Common myeloid progenitor, CD34-positive (primary cell): ENCODE measurements at places on chromosomes 5 and 9.

- no peak for DNase-seq
Observed at GRCh38 chr5:175129619-175130018, 314.4 kb downstream of the DRD1 start.

GRCh38 chr9:125626187-125626586 is 80.8 kb downstream of the MAPKAP1 start:
- peak; percentile 48 for DNase-seq

GRCh38 chr5:71778678-71779276 is 59.7 kb downstream of the CARTPT start:
- no peak for DNase-seq

DNA sequence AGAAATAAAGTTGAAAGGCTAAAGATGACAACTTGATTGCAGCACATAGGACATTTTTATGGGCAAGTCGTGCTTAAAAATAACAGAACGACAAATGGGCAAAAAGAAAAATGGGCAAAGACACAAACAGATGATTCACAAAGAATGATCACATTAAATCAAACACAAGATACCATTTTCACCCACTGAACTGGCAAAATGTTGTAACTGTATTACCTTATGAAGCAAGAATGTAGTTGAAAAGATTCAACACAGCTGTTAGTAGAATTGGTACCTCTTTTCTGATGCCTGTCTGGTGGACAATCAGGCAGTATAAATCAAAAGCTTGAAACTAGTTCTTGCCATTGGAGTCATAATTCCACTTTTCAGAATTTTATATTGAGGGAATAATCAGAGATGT is 81.0 kb upstream of the PALM2AKAP2 start:
- DNase-seq = no peak

GRCh38 chr5:87732875-87733768 is 320.4 kb upstream of the CCNH start:
- DNase-seq = no peak

- no peak for DNase-seq
Observed at GRCh38 chr5:3218916-3219650, 376.5 kb upstream of the IRX1 start.

DNA sequence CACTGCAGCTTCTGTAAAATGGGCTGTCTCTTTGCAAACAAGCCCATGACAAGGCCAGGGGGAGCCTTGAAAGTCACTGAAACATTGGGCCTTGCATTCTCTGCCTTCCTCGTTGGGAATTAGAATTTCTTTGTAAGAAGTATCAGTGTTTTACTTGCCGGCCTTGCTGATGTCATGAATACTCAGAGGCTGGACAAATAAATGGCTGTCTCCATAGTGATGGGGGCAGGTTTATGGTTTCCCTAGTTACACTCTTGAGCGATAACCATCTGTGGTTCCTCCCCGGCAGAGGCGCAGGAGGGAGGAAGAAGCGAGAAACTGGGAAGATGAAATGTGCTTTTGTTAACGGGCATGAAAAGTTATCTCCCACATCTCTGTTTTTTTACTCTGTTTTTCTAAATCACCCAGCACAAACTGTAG is 272.7 kb upstream of the PANK3 start:
- DNase-seq = peak; percentile 95

GRCh38 chr5:147073098-147073497 is 161.7 kb upstream of the STK32A start:
- DNase-seq = no peak

GRCh38 chr9:112384690-112385089 is 4.8 kb downstream of the HSDL2 start:
- DNase-seq = peak; percentile 78

DNA sequence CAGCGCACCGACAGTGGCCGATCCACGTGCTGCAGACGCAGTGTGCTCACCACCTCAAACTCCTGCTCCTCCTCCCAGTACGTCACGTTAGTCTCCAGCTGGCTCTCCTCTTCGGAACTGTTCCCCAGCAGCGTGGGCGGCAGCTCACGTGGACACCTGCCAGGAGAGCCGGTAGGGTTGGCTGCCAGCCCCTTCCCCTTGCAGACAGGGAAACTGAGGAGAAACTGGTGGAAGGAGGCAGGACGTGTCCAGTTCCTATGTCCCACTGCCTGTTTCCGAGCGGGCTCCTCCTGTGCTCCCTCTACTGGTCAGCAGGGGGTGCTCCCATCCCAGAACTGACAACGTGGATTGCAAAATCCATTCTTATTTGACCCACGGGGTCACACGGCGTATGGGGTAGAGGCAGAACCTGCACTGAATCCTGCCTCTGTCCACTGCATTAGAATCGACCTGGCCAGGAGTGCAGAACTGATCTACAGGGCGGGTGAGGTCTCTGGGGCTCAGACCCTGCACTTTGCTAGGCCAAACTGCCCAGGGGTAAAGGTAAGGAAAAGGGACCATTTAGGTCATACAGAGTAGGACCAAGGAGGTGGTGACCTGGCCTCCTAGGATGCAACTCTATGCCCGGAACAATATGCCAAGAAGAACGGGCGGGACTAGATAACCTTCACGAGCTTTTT is 25.7 kb downstream of the PDGFRB start:
- DNase-seq = peak; percentile 70

GRCh38 chr9:21473236-21473635 is 8.9 kb downstream of the IFNE start:
- DNase-seq = peak; percentile 7

DNA sequence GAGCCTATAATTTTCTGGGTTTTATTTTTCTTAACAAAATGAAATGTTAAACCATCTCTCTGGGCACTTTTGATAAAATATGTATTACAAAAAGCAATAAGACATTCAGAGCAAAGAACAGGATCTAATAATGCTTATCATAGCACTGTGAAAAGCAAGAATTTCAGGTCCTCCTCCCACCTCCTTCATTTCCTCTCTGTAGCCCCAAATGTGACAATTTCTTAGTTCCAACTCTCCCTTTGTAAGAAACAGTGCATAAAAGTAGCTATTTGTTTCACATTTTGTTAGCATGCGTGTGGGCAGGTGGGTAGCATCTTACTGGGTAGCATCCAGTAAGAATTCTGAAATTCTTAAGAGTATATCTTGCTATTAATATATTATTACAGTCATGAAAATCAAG is 130.9 kb upstream of the RASA1 start:
- DNase-seq = no peak

DNA sequence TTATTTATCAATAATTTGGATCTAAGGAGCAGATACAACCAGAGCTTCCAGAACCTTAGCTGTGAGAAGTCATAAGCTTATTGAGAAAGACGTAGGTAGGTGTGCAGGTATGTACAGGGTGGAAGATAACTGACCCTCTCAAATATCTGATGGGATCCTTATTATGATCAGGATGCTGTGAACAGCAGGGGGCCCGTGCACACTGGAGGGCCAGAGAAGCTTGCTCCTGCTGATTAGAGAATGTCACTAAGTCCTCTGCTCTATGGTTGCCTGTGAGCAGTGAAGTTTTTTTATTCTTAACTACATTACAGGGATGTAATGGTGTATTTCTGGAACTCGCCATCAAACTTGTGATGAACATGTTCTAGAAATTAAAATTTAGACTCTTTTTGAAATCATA is 108.9 kb upstream of the POU5F2 start:
- DNase-seq = no peak

DNA sequence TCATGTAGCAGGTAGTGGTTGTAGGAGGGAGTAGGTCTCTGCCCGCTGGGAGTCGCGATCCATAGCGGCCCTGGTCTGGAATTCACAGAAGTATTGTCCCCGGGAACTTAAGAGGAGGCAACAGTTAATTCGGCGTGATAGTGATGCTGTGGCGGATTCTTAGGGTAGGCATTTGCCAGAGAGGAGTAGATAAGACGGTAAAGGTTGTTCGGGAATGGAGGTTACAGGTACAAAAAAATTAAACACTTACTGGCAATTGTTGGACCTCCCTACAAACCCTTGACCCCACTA is 679 bp downstream of the SMC5 start:
- DNase-seq = no peak

- no peak for DNase-seq
Observed at GRCh38 chr5:66757834-66758371, 161.7 kb downstream of the MAST4 start.

- no peak for DNase-seq
Observed at GRCh38 chr9:34125681-34126206, 754 bp downstream of the DCAF12 start.

- no peak for DNase-seq
Observed at GRCh38 chr9:131252120-131252519, 24.2 kb downstream of the FAM78A start.

- no peak for DNase-seq
Observed at GRCh38 chr5:165560648-165561047, 2055.2 kb downstream of the MAT2B start.

DNA sequence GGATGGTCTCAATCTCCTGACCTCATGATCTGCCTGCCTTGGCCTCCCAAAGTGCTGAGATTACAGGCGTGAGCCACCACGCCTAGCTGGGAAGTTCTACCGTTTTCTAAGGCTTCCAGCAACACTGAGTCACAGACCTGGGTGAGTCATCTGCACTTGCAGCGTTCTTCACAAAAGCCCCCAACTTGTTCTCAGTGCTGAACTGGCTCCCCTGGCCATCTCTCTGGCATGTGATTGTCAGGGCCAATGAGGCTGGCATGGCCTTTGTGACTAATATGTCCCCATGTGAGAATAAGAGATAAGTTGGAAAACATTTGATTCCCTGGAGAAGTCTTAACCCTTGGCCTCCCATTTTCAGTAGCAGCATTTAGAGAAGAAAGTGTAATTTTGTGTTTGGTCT is 124.4 kb downstream of the WDR41 start:
- DNase-seq = no peak

DNA sequence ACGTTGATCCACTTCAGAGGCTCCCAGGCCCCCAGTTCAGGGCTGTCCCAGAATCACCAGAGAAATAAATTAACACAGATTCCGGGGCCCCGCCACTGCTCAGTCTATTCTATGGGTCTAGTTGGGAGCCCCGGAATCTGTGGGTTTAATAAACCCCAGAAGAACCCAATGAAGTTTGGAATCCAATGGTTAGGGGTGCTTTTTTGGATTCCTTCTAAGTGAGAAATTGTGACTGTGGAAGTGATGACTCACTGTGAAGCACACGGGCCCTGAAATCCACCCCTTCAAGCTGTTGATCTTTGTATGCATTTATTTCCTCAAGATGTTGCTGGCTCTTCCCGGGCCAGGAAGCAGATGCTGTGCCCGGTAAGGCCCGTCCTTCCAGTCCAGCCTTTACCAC is 57.3 kb upstream of the SLC28A3 start:
- peak; percentile 38 for DNase-seq

GRCh38 chr9:17065062-17065461 is 69.8 kb upstream of the CNTLN start:
- DNase-seq = no peak

- DNase-seq = no peak
Observed at GRCh38 chr9:8552732-8553131, 753.2 kb upstream of the DMAC1 start.

DNA sequence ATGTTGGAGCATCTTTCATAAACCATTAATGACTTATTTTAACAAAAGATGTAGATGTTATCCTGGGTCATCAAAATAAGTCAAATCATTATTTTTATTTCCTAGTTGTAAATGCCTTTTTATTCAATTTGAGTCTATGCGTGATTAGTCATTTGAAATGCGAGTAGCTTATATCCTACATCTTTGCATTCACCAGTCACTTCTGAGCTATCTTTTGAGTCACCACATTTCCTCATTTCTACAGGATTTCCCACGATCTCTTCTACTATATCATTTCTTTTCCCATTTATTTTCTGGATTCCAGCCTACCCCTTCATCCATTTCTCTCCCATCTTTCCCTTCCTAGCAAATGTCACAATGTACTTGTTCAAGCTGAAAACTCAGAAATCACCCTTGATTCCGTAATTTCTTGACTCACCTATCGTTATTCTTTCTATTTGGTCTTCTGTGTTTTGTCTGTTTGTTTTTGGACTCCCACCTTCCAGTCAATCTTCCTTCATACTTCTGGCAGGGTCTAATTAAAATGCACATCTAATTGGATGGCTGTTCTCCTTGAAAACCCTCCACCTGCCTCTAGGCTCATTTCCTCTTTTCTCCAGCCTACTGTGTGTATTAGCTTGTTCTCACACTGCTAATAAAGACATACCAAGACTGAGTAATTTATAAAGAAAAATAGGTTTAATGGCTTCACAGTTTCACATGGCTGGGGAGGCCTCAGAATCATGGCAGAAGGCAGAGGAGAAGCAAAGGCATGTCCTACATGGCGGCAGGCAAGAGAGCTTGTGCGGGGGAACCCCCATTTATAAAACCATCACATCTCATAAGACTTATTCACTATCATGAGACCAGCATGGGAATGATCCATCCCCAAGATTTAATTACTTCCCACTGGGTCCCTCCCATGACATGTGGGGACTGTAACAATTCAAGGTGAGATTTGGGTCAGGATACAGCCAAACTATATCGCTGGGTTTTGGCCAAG is 112.4 kb downstream of the MEF2C start:
- peak; percentile 37 for DNase-seq

DNA sequence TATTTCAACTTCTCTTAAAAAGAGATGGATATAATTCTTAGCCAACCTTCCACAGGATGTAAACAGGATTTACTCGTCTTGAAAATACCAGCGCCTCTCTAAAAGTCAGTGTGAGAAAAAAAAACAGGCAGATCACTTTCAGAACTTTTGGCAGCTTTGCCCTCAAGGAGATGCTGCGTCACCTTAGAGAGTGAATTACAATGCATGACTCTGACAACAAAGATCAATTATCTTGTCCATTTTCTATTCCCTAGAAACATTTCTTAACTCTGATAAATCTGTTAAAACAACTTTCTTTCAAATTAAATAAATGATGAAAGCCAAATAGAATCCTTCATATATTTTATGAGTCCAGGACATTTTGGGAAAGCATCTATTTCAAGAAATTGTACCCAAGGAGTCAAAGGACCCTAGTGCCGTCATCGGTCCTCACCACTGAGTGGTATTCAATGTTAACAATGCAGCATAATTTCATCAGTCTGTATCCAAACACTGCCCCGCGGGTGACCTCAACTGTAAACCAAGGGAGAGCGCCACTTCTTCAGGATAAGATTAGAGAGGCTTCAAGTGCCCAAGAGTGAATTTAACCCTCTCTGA is 536.0 kb downstream of the PDE4D start:
- no peak for DNase-seq

DNA sequence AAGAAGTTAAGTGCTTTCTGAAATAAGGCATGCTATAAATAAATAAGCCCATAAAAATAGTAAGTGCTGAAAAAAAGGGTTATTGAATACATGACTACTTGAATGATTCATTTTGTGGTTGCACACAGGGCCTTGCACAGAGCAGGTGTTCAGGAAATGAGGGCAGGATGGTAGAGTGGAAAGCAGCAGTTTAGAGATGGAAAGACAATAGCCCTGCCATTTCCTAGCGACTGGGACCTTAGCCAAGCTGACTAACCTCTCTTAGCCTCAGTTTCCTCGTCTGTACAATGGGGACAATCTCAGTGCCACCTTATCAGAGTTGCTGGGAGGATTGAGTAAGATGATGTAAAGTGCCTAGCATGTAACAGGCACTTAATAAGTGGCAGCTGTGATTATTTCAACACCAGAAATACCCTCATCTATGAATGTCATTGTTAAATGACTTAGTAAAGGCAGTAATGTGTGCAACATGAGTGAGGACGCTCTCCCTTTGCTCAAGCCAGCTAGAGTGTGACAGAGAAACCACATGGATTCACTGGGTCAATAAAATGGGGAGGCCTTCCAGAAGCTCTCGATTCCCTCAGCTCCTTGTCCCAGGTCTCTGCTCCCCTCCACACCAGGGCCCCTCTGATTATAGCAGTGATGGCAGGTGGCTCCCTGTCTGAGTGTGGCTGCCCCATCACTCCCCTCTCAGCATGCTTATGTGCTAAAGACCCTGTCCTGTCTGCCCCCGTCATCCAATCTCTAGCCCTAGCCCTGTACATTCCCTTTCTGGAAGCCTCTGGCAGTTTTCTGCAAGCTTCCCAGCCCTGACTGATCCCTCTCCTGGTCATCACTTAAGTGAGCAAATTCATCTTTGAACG is 16.0 kb upstream of the PHF19 start:
- peak; percentile 89 for DNase-seq

- peak; percentile 64 for DNase-seq
Observed at GRCh38 chr9:35741740-35742139, 7.3 kb downstream of the GBA2 start.
